Tibial artery (tissue), 4 donors: ENCODE measurements at places on chromosomes 4 and X.

GRCh38 chr4:1743551-1743950, 22.2 kb downstream of the TACC3 start:
- no peaks in the 10 kb centered on the region for H3K4me1 ChIP-seq
- DNase-seq = no peak
- peaks cover 28% of the 10 kb centered on the region for H3K36me3 ChIP-seq
- H3K4me3 ChIP-seq = no peak overlapping the region

- no peak overlapping the region for H3K27ac ChIP-seq
- DNase-seq = no peak
- H3K27me3 ChIP-seq = no peaks in the 10 kb centered on the region
- H3K4me3 ChIP-seq = no peak overlapping the region
These were observed 24.4 kb downstream of the ADGRL3 start for GRCh38 chr4:61224573-61224972.

DNA sequence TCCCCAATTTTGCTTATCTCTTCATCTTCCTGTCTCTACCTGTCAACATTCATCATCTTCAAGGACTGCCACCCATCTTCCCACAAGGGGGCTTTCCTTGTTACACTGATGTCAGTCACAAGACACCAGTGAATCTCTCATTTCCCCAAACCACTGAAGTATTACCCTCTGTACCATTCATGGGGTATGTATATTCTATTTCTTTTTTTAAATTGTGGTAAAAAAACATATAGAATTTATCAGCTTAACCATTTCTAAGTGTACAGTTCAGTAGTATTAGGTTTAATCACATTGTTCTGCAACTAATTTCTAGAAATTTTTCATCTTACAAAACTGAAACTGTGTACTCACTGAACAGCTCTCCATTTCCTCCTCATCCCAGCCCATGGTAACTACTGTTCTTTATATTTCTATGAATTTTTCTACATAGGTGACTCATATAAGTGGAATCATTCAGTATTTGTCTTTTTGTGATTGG, 98.6 kb downstream of the LARP7 start:
- H3K4me1 ChIP-seq = no peaks in the 10 kb centered on the region
- H3K36me3 ChIP-seq = no peaks in the 10 kb centered on the region
- no peak overlapping the region for H3K27ac ChIP-seq
- no peaks in the 10 kb centered on the region for H3K27me3 ChIP-seq
- H3K4me3 ChIP-seq = no peak overlapping the region
- DNase-seq = no peak

DNA sequence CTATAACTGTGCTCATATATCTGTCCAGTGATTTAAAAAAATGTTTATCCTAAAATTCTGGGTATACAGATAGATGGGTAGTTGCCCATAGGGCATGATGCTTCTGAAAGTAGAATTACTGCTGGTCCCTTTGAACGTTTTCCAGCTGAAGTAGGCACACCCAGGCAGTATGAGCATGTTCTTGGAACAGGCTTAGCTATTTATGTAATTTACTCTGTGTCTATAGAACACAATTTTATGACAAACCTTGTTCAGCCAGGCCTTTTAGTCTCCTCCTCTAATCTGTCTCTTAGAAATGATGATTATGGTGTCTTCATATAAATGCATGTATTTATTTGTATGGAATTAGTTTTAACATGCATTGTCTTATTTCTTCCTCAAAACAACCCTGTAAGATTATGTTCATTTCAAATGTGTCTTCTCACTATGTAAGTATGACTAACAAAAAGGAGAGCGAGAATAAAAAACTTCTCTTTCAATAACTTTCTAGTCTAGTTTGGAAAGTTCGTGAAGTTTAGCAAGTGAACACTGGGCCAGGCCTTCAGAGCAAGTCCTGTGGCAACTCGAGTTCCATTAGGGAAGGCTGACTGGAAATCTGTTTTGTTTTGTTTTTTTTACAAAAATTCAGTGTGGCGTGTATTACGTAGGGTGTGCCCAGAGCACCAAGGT, 142.0 kb downstream of the AFF1 start:
- DNase-seq = no peak
- H3K4me3 ChIP-seq = no peak overlapping the region
- H3K27ac ChIP-seq = no peak overlapping the region
- H3K27me3 ChIP-seq = no peaks in the 10 kb centered on the region

GRCh38 chr4:147094238-147094637, 148.6 kb upstream of the TTC29 start:
- no peak overlapping the region for H3K4me3 ChIP-seq
- no peak overlapping the region for H3K27ac ChIP-seq
- DNase-seq = no peak
- H3K27me3 ChIP-seq = no peaks in the 10 kb centered on the region
- peaks cover 16% of the 10 kb centered on the region for H3K4me1 ChIP-seq

DNA sequence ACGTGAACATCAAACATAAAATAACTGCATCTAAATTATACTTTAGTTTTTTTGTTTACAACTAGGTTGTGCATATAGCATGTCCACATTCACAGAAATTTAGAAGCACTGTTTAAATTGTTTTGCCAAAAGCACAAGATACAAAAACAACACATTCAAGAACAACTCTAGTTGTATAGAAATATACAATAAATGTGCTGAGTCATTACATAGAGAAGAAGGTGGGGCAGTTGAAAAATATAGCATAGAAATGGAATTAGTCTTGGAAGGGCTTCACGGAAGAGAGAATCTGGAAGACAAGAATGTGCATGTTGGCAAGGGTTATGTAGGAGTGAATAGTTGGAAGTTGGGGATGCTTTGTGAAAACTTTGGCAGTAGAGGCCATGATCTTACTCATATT, 239.0 kb upstream of the GLRA2 start:
- H3K4me3 ChIP-seq = no peak overlapping the region
- H3K27me3 ChIP-seq = no peaks in the 10 kb centered on the region
- no peaks in the 10 kb centered on the region for H3K4me1 ChIP-seq
- no peak for DNase-seq
- H3K36me3 ChIP-seq = no peaks in the 10 kb centered on the region
- no peak overlapping the region for H3K27ac ChIP-seq

DNA sequence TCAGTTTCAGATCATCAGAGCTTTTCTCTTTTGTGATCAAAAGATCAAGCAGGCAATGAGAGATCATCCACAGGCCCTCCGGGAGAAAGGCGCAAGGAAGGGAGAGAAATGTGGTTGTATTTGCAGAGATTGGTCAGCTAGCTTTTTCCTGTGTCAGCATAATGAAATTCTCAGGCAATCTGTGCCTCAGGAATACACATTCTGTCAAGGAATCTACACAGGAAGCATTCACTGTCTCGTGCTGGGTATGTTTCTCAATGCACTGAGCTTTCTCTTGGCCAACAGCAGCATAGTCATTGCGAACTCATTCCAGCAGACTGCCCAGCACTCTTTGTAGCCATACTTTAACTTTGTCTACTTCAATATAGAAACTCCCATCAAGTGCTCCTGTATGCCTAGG, 413.7 kb downstream of the PPP3CA start:
- H3K36me3 ChIP-seq = no peaks in the 10 kb centered on the region
- no peaks in the 10 kb centered on the region for H3K27me3 ChIP-seq
- H3K4me3 ChIP-seq = no peak overlapping the region
- no peak for DNase-seq
